ENCODE measurements at places on chromosomes 13 and 19. TPM values are rescaled to one million over a fixed set of nuclear protein-coding genes. Genes with fewer than 3 reads are reported as not detected.

DNA sequence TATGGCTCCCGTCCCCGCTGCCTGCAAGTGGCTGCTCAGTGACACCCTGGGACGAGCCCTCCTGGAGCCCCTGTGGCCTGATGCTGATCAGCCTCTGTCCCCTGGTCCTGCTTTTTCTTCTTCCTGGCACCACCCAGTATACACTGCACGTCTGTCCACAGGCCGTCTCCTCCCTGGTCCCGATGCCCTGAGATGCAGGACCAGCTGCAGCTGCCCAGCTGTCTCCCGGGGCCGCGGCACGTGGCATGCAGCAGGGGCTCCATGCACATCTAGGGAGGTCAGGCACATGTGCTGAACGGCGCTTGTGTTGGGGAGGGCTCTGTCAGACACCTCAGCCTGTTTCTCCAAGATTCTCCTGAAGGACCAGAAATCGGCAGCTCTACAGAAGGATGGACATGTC lies 30.2 kb downstream of the ZFR2 start:
- no peak for DNase-seq

KCNRG gene
- total RNA-seq: 0.83 TPM

GRCh38 chr13:87128491-87128890 lies 542.7 kb upstream of the SLITRK5 start:
- no peak for DNase-seq

FUT1 gene
- 5.2 TPM for total RNA-seq

GRCh38 chr13:77781808-77782207 lies 84.3 kb downstream of the SLAIN1 start:
- no peak for DNase-seq

B3GNT8 gene
- total RNA-seq: 7.6 TPM
